ENCODE measurements at places on chromosomes 12 and 14.

DNA sequence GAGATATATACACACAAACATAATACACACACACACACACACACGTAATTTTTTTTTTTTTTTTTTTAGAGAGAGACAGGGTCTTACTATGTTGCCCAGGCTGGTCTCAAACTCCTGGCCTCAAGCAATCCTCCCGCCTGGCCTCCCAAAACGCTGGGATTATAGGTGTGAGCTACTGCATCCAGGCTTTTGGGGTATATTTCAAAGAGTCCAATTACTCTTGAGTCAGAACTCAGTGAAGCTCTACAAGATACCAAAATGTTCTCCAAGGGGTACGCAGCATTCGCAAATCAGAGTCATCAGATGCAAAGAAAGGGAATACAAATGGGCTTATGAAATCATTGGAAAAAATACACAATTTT, 54.0 kb downstream of the PHLDA1 start:
- DNase-seq, result no peak

GRCh38 chr12:4438834-4439596, 6.6 kb downstream of the FGF6 start:
- DNase-seq, result no peak

GRCh38 chr12:54865683-54866324, 11.5 kb downstream of the MUCL1 start:
- DNase-seq, result no peak

DNA sequence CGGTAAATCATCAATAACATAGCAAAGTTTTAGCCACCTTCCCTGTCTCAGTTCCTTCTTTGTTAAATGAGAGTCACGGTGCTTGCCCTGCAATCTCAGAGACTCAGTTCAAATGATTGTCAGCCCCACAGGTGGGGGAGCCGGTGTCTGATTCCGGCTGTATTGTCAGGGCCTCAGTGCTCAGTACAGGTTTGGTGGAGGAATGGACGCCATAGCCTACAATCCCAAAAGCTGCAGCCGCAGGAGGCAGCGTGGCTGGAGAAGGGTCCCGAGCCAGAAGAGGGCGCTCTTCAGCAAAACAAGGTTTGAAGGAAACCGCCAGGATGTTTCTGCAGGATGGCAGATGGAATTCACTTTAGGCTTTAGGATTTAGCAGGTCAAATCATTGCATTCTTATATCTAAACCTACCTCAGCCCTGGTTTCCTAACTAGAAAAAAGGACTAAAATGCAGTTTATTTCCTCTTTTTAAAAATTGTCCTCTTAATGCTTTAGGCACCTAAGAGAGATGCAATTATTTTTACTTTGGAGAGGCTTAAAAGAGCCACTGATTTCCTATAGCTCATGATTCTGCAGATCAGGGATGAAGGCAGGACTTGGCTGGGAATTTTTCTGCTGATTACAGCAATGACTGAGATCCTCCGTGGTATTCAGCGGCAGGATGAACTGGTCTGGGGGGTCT, 29.2 kb downstream of the FOS start:
- DNase-seq, result peak; percentile 44

DNA sequence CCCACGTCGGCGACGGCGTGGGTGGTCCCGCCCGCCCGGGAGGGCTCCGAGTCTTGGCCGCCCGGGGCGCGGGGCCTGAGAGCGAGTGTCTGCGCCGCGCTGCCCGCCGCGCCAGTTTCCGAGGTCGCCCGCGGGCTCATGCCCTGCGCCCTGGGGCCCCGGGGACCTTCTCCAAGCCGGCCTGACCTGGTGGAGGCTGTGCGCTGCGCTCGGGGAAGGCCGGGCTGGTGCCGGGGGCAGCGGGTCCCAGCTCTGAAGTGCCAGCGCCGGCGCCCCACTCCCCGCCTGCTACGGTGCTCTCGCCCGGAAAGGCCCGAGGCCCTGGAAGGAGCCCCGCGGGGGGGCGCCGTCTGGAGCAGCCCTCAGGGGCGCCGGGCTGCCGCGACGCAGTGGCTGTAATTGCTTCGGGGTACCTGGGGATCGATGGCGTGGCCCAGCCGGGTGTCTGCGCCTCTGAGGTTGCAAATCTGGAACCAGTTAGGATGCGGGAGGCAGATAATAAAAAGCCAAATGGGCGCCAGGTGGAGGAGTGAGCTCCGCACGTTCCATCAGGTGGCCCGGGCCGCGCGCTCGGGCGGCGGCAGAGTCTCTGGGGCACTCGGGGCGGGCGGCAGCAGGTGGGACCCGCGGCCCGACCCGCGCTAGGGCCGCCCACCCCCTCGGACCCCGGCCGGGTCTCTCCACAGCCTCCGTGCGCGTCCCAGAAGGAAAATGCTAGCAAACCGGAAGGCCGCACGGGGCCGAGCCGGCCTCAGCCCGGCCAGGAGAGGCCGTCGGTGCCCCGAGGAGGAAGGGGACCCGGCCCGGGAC, 102.3 kb upstream of the DIO3 start:
- DNase-seq, result no peak

- DNase-seq, result no peak
Observed at GRCh38 chr12:80813820-80814219, 97.1 kb downstream of the MYF5 start.

DNA sequence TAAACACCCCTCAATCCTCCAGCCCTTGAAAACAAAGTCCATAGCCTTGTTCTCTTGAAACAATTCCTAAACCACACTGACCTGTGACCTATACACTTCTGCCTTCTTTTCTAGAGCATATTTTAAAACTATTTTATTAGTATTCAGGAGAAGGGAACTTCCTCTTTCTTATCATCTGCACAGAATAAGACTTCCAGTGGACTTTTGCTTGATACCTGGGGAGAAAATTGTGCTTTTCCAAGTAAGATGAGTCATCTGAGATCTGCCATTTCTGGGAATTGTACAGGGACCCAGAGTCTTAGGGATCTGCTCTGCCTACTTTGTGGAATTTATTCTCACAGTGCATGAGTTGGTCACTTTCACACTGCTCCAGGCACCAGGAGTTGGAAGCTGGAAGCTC, 10.5 kb upstream of the WNT5B start:
- no peak for DNase-seq

GRCh38 chr12:104456950-104457745, 400 bp downstream of the CHST11 start:
- no peak for DNase-seq

DNA sequence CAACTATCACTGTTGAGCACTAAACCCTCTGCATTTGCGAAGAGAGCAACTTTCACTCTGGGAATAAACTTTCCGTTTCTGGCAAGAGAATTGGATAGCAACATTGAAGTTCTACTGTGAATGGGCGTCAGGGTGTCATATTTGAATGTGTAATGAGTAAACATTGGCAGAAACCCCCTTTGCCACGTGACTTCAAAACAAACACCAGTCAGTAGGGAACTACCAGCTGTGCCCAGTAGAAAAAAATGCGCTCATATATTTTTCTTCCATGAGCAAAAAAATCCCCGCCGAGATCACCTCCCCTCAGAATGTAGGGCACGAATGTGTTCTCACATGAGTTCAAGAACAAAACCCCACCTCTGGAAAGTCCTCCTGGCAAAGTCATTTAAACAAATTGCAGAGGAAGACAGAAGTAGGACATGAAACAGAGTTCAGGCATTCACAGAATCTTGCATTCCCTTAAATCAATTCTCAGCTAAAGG, 80.6 kb downstream of the BTG1 start:
- DNase-seq, result no peak

GRCh38 chr14:74616996-74617700, 5.1 kb upstream of the LTBP2 start:
- no peak for DNase-seq
